ENCODE measurements at places on chromosomes 5 and 9. TPM values are rescaled to one million over a fixed set of nuclear protein-coding genes. Genes with fewer than 3 reads are reported as not detected.

GRCh38 chr9:76351006-76351405, 43.2 kb downstream of the RFK start:
- no peak for DNase-seq

GRCh38 chr5:173200356-173200755, 34.6 kb downstream of the NKX2-5 start:
- DNase-seq = no peak

- DNase-seq = no peak
Measured at GRCh38 chr9:120815075-120815474, 21.9 kb upstream of the FBXW2 start.

GRCh38 chr5:54719384-54720283, 202.1 kb downstream of the SNX18 start:
- peak; percentile 72 for DNase-seq

DNA sequence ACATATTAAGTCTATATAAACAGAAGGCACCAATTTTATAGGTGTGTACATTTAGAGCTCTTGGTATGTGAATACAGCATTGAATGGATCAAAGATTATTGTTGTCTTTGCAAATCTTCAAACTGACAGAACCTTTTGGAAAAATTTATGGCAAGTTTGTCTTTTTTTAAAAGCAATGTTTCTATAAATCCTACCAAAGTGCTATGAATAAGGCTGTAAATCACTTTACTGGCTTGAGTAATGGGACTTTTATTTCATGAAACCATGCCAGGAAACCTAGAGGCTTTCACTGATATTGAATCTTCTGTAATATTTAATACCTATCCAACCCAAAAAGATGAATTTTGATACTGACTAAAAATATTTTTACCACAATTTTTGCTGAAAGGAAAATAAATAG, 7.4 kb upstream of the DAPK1 start:
- DNase-seq = no peak

- no peak for DNase-seq
Measured at GRCh38 chr5:104095527-104095926, 532.9 kb upstream of the NUDT12 start.

GRCh38 chr9:69940674-69941073, 103.0 kb upstream of the MAMDC2 start:
- no peak for DNase-seq

GRCh38 chr9:116207371-116208111, 54.0 kb downstream of the PAPPA start:
- DNase-seq = no peak

GRCh38 chr5:9621379-9621903, 8.7 kb downstream of the TAS2R1 start:
- DNase-seq = peak; percentile 15

GRCh38 chr9:113237026-113237425, 15.7 kb downstream of the SLC31A1 start:
- no peak for DNase-seq

DNA sequence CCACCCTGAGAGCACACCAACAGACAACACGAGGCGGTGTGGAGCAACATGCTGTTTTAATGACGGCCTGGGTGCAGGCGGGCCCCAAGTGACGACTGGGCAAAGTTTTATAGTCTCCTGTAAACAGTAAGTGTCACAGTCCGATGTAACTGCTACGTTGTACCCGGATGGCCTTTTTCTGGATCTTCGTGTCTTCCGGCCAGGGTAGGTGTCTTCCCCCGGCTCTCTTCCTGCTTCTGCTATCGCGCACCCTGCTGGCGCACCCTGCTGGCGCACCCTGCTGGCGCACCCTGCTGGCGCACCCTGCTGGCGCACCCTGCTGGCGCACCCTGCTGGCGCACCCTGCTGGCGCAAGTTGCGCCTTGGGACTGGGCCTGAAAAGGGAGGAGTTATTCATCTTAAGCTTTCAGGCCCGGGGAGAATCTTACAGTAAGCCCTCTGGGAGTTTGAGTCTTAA, 143.0 kb upstream of the TARS1 start:
- DNase-seq = no peak

DNA sequence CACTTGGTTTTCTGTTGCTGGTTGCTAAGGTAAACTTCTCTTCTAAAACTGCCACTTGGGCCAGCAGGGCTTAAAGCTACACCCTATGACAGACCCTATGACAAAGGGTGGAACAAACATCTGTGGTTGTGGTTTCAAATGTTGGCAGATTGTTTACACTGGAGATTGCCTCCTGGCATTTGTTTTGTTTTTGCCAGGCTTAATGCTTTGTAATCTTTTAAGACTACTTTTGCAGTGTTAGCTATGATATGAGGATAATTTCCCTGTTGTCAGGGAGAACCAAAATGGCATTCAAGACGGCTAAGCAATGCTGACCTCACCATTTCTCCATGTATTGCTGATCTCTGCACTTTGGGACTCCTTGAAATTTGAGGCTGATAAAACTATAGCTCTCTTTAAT, 50.3 kb downstream of the MAMDC2 start:
- peak; percentile 17 for DNase-seq

DNA sequence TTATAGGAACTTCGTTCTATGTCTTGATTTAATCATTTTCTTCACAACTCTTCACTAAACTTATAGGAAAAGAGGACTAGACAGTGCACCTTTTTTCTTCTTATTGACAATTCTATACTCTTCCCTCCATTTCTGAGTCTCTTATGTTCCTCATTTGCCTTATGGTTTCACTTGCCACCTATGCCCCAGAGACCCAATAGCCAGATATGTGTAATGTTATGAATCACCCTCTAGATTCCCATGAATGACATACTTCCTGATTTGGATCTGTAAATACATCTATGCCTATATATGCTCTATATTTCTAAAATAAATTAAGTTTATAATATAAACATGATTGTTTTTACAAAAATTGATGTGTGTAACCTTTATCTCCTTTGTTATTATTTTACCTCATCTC, 514.1 kb upstream of the MEF2C start:
- no peak for DNase-seq

GRCh38 chr5:119327018-119327417, 28.8 kb upstream of the TNFAIP8 start:
- no peak for DNase-seq

DNA sequence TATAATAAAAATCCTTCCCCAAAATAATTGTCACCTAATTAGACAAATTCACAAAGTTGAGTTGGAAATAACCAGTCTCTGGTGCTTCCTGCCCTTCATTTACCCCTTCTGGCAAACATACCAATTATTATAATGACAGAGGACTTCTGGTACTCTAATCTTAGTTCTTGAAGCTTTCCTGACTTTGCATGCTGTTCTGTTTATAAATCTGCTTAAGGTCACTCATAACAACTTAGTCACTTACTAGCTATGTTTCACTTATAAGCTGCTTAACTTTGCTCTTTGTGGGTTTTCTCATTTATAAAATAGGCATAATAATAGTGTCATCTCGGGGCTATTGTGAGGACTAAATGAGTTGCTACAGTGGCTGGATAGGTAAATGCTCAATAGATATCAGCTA, 446.5 kb downstream of the EFNA5 start:
- no peak for DNase-seq

DNA sequence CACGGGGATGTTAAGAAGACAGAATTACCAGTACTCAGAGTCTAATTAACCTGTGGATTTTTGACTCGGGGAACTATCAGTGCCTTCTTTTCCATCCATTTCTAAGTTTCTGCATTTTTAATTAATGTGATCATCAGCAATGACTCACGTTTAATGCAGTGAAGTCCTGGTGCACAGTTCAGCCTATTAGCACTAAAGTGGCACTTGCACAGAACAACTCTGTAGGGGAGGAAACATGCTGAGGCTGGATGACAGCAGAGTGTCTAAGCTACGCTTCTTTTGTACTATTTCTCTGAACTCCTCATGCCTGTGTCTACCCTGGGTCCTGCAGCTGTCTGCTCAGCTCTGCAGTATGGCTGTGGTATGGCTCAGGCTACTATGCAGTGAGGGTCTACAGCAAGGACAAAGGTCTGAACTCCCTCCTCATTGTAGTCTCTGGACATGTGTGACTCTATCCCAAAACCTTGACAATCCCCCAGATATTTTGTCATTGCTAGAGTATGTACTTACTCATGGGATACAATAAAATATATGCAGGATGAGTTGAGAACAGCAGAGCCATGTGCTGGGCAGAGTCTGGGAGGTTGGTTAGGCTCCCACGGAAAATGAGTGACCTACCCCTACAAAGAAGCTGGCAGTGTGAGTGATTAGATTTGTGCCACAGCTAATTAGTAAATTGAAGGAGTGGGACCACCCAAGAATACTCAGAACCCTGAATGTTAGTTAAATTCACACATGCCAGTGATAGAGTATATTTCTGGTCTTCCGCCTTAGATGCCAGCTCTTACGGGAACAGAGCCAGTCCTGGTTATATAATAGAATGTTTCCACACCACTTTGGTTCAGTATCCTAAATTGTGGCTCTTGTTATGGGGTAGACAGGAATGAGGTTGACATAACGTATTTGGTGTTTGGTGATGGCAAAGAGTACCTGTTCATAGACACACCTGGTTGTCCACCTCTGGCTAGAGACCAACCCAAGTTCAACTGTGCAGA, 148.0 kb downstream of the GHR start:
- DNase-seq = no peak

DNA sequence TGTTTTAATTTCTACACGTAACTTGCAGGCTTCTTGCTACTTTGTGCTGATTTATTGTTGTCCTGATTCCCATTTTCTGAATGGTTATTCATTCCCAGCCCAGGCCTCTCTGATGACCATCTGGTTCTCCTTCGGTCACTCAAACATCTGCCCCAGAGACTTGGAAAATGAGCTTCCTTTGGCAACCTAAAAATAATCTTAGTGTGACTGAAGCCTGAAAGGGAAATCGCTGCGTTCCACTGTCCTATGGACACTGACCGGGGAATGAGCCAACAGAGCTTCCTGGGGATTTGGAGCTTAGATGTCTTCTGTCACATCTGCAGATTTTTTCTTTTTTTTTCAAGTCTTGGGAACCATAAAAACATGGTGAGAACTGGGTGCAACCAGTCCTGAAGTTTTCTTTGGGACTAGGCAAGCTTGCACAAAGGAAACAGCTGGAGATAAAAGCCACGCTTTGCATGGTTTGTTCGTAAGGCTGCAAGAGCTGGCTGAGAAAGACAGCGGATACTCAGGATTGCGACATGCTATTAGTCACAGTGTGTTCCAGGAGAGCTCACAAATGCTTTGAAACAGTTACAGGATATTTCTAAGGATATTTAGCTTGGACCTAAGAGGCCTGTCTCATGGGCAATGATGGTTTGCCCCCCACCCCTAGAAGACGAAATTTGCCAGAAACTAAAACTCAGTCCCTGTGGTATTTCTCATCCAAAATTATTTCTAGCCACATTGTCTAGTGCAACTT, 146.2 kb downstream of the GOLPH3 start:
- peak; percentile 94 for DNase-seq

GRCh38 chr9:3281399-3281798, 244.4 kb downstream of the RFX3 start:
- DNase-seq = no peak

- no peak for DNase-seq
Measured at GRCh38 chr5:29185558-29185957, 2007.9 kb upstream of the CDH6 start.

ZNF484 gene
- total RNA-seq = 5.1 TPM

TNFSF8 gene
- total RNA-seq = not detected

CBY3 gene
- total RNA-seq = not detected

SAXO1 gene
- not detected for total RNA-seq

IL9 gene
- total RNA-seq = not detected

NEUROG1 gene
- total RNA-seq = not detected

IRX1 gene
- total RNA-seq = not detected

IFNB1 gene
- not detected for total RNA-seq

Measured in HFFc6 (cell line).